ENCODE measurements at places on chromosomes 13 and 19.
A peak's percentile ranks its signal among the peaks of the same experiment; 100 is the strongest.

GRCh38 chr19:1401138-1401888 lies at the start of gene GAMT:
Gene GAMT (minus strand): TSS chr19:1401542. CDS start chr19:1401476, 66 bp downstream.
- DNase-seq = peak; percentile 56

DNA sequence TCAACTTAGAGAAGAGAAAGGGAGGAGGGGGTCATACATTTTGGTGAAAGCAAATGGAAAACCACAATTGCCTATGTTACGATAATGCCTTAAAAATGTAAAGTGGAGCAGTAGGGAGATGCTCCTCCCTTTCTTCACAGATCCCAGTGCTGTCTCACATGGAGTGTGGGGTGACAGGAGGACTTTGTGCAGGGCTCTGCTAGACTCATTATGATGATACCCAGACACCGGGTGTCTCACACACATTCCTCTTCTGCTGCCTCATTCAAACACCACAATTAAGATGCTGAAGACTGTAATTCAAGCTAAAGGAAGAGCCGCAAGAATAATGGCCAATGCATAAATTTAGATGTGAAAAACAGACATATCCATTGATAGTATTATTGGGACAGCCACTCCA lies 150.6 kb downstream of the LHFPL6 start:
- no peak for DNase-seq

GRCh38 chr19:49113762-49114629 lies at the start of gene LIN7B:
Gene LIN7B (plus strand): TSS chr19:49114370. CDS start chr19:49114405, 35 bp downstream.
- DNase-seq = peak; percentile 77

- no peak for DNase-seq
Observed at GRCh38 chr13:96473526-96474180, 383.7 kb downstream of the HS6ST3 start.

DNA sequence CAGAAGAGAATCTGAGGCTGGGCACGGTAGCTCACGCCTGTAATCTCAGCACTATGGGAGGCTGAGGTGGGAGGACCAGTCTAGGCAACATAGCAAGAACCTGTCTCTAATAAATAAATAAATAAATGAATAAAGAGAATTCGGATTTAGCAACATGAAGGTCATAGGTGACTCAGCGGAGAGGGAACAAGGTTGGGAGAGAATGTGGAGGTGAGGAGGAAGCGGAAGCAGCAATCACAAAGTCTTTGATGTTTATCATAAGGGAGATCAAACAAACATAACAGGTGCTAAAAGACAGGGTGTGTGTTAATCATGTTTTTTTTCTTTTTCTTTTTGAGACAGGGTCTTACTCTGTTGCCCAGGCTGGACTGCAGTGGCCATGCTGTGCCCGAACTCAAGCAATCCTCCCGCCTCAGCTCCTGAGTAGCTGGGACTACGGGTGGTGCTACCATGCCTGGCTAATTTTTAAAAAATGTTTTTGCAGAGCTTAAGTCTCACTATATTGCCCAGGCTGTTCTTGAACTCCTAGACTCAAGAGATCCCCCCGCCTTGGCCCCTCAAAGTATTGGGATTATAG lies 16.3 kb downstream of the PBX4 start:
- peak; percentile 87 for DNase-seq

DNA sequence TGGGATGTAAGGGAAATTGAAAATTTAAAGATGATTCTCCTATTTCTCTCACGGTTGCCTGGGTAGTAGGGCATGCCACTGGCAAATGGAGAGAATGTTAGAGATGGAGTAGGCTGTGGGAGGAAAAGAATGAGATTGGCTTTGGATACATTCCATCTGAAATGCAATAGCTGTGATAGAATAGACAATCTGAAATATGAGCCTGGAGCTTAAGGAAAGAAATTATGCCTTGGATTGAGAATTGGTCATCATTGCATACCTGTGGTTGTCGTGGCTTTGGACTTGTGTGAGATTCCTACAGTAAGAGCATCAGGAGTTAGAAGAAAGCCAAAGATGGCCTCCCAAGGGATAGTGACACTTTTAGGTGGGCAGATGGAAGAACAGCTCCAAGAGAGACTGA lies 305.1 kb upstream of the SLC10A2 start:
- no peak for DNase-seq

Measured in CD4-positive, alpha-beta T cell (primary cell).